ENCODE measurements at places on chromosomes 1 and 21.

GRCh38 chr1:51715369-51715768, 98.5 kb downstream of the OSBPL9 start:
- no peak for DNase-seq

GRCh38 chr1:246108278-246108925, 398.7 kb downstream of the SMYD3 start:
- DNase-seq, result no peak

- no peak for DNase-seq
These were observed 9.8 kb downstream of the CACYBP start for GRCh38 chr1:175009532-175009931.

DNA sequence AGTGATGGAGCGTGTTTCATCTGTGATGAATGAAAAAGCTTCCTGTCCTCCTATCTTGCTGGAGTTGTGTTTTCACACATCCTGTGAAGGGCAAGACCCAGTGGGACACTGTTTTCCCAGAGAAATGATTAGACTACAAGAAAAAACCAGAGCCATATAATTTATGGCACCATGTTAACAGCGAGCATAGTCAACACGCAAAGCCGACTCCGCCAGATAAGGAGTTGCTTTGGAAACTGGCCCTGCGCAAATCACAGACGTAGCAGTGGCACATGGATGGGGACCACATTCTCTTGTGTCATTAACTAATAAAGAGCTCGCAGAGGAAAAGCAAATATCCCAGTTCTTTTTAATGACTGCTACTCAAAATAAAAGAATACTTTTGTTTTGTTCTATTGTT, 471.2 kb upstream of the RUNX1 start:
- DNase-seq, result no peak

- no peak for DNase-seq
These were observed 17.7 kb downstream of the TNR start for GRCh38 chr1:175725684-175726083.

GRCh38 chr1:80450711-80451110, 1350.0 kb upstream of the ADGRL2 start:
- DNase-seq, result no peak

DNA sequence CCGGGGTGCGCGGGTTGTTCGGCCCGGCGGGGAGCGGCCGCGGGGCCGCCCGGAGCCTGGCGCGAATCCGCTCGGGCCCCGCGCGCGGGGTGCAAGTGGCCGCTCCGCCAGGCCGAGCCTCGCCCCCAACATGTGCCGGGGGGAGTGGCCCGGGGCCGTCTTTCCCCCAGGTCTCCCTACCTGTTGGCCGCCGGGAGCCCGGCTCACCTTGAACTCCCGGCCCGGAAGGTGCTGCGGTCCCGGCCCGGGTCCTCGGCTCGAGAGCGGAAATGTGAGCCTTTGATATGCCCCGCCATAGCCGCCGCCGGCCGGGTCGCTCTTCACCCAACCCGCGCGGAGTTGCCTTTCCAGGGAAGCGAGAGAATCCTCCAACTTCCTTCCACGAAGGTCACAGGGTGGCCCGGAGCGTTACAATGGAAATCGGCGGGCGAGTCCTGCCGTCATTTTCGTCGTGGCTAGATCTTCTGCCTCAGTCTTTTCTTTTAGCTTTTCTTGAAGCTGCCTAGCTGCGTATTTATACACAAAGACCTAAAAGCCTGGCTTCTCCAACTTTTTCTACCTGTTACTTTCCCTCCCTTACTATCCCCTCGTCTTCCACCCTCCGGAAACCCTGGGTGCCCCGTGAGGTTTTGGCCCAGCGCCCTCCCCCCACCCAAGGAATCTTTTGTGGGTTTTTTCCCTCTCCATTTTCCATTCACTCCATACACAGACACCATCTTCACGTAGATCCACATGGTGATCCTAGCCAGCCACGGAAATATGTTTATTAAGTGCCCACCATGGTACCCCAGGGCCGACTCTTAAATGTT, 867 bp downstream of the PTGFRN start:
- DNase-seq, result no peak

GRCh38 chr21:38950435-38951094, 144.8 kb downstream of the ETS2 start:
- peak; percentile 71 for DNase-seq

DNA sequence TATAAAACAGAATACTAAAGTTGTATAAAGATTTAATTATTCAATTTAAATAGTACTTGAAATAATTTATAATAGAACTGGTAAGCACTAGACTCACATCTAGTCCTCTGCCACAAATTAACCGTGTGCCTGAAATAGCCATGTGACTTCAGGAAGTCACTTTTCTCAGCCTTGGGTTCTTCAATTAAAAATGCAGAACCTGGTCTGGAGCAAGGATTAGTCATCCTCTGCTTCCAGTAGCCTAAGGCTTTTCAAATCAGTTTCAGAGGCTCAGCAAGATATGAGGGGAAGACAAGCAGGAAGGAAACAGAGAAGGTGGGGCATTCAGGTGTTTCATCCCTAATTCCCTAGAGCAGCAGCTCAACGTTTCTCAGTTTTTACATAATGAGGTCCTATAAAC, 23.0 kb downstream of the DPH5 start:
- no peak for DNase-seq

DNA sequence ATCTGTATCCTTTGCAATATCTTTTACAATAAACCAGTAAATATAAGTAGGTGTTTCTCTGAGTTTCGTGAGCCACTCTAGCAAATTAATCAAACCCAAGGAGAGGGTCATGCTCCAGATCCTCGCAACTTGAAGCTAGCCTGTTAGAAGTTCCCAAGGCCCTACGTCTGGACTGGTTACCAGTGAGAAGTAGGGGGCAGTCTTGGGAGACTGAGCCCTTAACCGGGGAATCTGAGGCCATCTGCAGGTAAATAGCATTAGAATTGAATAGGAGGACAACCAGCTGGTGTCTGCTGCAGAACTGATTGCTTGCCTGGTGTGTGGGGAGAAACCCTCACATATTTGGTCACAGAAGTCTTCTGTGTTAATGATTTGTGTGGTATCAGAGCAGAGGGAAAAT, 190.5 kb downstream of the RYR2 start:
- no peak for DNase-seq

DNA sequence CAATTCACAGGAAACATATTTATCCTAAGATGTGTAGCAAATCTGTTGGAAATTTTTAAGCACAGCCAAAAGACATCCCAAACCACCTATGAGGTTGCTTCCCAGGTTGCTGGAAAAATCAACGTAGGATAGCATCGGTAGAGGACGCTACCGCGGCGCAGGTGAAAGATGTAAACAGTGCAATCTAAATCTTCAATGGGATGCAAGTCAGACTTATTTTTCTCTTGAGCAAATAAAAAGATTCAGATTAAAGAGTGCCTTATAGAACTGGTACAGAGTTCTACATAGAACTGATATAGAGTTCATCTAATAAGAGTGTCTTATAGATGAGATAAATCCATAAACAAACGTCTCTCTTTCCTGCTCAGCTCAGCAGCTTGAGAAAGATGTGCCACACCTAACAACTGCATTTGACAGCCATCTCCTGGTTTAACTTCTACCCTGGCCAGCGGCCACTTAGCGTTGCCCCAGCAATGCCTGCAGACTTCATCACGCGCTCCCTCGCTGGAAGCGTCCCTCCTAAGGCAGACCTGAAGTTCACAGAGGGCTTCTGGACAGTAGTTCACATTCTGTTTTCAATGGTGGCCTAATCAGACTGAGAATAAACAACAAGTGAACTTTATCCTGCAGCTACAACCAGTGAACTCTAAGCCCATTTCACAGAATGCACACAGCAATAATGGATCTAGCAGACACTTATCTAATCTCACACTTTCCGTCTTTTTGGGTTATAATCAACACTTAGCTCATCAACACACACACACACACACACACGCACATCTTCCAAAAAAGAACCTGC, 164.5 kb downstream of the TOMM20 start:
- DNase-seq, result no peak

DNA sequence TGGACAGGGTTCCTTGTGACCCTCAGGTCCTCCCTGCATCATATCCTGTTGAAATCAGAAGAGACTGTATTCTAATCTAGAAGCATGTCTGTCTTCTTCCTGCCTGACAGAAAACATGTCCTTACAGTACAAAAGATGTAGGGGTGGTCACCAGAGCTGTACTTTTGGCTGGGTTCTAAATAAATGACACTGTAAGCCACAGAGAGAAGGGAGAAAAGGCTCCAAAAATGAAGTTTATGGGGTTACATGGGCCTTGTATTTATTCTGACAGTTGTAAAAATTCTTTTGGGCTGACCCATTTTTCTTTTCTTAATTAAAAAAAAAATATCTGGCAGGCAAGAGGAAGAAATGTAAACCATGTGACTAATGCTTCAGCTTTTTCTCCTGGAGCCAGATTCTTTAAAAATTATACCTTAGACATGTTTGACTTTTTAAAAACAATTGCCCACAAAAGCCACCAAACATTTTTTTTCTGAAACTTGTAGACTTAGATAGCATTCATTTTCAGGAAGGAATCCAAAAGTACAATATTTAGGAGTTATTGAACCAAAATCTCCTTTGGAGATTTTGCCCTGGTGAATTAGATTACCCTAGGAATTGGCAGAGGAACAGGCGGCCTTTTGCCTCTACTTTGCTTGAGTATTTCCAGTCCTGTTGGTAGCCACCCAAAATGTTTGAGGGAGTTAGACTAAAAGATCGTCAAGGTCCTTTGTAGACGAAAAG, 17.1 kb downstream of the RGL1 start:
- DNase-seq, result no peak

- no peak for DNase-seq
These were observed 23.7 kb upstream of the TNFRSF1B start for GRCh38 chr1:12142891-12143630.

DNA sequence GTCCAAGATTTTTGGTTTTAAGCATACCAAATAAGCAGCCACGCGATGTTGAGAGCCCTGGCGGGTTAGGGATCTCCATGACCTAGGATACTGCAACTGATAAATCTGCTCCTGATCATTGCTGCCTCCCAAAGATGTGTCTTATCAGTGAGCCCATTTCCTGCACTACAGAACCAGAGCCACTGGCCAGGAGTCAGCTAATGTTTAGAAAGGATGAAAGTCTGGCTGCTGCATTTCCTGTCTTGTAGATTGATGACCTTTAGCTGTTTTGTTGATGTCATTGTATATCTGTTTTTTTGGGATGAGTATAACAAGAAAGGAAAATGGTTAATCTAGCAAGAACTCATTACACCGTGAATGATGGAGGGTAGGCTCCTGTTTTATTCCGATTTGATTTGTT, 74.5 kb downstream of the C1orf21 start:
- DNase-seq, result no peak

DNA sequence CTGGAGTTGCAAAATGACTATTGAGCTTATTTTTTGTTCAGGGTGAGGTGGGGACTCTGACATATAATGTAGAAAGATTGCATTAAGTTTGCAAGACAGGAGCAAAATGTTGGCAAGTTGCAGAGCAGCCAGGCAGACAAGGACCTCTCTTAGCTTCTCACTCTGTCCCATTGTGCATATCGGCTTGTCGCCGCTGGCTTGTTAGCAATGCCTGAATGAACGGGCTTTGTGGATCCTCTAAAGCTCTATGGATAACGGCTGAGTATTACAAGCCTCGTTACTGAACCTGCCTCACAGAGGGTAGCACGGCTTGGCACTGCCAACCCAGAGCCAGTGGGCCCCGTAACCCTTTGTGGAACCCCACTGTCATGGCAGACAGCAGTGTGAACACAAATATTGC, 68.4 kb downstream of the TNR start:
- no peak for DNase-seq

DNA sequence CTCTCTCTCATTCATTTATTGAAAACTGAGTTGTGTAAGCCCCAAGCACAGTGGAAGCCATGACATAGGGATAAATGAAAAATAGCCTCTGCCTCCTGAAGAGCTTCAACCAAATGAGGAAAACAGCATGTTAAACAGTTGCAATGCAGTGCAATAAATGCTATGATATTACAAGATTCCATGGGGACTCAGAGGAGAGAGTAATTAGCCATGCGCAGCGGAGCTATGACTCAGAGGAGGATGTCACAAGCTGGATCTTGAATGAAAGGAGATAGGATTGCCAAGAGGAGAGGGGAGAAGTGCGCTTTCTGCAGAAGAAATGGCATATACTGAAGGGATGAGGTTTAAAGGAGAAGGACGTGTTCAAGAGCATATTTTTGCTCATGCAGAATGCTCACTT, 231.3 kb upstream of the PLXNA2 start:
- no peak for DNase-seq

GRCh38 chr1:197659171-197659570, 116.1 kb downstream of the DENND1B start:
- no peak for DNase-seq

GRCh38 chr1:60133848-60134247, 60.3 kb upstream of the C1orf87 start:
- no peak for DNase-seq

GRCh38 chr1:186869526-186870228, 40.9 kb downstream of the PLA2G4A start:
- no peak for DNase-seq

DNA sequence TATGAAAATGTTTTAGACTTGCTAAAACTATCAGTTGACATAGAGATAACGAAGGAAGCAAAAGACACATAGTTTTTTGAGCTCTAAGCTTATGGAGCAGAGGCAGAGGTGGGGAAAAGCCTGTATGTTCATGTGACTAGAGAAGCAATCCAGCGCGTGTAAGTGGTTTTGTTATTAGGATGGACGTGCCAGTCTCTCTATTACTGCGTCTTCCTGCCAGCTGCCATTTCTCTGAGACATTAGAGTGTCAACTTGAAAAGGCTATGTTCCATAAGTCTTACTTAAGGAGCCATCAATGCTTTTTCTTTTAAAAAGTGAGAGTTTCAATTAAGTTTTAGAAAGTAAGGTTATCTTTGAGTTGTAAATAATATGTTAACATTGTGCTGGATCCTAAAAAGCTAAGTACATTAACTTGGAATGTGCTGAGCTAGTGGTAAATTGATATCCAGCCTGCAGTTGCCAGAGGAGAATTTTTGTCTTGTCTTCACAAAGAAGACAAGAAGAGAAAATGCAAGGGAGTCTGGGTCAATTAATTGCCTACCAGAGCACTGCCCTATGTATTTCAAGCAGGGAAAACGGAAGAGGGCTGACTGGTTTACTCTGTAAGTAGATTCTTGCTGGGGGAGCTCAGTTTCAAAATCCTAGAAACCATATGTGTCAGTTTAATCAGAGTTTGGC, 161.8 kb upstream of the B3GALT2 start:
- DNase-seq, result no peak

DNA sequence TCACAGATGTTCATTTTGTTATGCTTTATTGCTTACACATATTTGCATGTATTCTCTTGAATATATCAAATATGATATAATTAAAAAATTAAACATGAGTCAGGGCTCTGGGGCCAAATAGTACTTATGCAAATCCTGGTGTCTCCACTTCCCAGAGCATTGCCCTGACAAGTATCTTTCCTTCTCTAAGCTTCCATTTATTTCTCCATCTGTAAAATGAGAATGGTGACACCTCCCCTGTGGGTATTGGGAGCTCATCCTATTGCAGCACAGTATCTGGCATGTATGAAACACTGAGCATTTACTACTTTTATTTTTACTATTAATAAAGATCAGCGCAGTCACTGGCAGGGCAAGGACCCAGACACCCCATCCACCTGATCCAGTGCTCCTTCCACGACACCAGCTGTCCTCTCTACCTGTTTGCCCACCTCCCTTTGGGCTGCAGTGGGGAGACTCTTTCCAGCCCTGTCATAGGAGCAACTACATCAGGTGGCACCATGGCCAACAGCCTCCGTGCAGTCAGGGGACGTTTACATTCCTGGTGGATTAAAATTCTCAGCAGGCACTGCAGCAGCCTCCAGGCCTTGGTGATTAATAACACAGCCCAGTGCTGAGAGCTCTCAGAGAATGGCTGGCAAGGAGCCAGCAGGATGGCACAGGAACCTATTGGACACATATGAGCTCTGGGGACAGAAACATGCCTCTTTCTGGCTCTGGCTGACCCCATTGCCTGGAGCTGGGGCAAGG, 113.0 kb downstream of the DMRTB1 start:
- DNase-seq, result peak; percentile 71
